ENCODE measurements at places on chromosomes 6 and 20.
A peak's percentile ranks its signal among the peaks of the same experiment; 100 is the strongest.

GRCh38 chr20:47718398-47718797, 66.9 kb downstream of the SULF2 start:
- H3K27me3 ChIP-seq: no peaks in the 10 kb centered on the region
- no peaks in the 10 kb centered on the region for H3K4me1 ChIP-seq
- no peak overlapping the region for H3K4me3 ChIP-seq
- DNase-seq: no peak
- H3K27ac ChIP-seq: no peak overlapping the region

GRCh38 chr6:84517741-84518530, 246.5 kb downstream of the TBX18 start:
- H3K27ac ChIP-seq: no peak overlapping the region
- no peak overlapping the region for H3K4me3 ChIP-seq
- DNase-seq: no peak

- no peak overlapping the region for H3K4me3 ChIP-seq
- no peaks in the 10 kb centered on the region for H3K36me3 ChIP-seq
- H3K27ac ChIP-seq: no peak overlapping the region
Observed at GRCh38 chr6:1296542-1296941, 15.4 kb upstream of the FOXQ1 start.

- H3K4me1 ChIP-seq: no peaks in the 10 kb centered on the region
- H3K4me3 ChIP-seq: no peak overlapping the region
- DNase-seq: no peak
- H3K27me3 ChIP-seq: no peaks in the 10 kb centered on the region
Observed at GRCh38 chr6:131226459-131227157, 91.3 kb downstream of the AKAP7 start.

DNA sequence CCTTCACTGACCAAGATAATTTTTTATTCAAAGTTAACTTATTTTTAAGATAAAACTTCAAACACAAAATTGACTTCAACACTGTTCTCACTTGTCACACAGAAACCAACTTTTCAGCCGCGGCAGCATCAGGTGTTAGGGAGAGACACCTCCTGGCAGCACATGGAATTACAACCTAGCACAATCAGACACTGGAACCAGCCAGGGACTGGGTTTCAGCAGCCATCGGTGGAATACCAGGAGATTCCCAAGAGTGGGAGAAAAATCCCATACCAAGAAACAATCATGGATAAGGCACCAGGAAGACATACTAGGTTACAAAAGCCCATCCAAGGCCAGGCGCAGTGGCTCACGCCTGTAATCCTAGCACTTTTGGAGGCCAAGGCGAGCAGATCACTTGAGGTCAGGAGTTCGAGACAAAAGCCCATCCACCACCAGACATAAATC, 70.0 kb downstream of the SNX5 start:
- H3K4me3 ChIP-seq: no peak overlapping the region
- H3K4me1 ChIP-seq: peaks cover 7% of the 10 kb centered on the region
- DNase-seq: peak; percentile 56
- H3K36me3 ChIP-seq: no peaks in the 10 kb centered on the region
- no peak overlapping the region for H3K27ac ChIP-seq
- H3K27me3 ChIP-seq: no peaks in the 10 kb centered on the region

DNA sequence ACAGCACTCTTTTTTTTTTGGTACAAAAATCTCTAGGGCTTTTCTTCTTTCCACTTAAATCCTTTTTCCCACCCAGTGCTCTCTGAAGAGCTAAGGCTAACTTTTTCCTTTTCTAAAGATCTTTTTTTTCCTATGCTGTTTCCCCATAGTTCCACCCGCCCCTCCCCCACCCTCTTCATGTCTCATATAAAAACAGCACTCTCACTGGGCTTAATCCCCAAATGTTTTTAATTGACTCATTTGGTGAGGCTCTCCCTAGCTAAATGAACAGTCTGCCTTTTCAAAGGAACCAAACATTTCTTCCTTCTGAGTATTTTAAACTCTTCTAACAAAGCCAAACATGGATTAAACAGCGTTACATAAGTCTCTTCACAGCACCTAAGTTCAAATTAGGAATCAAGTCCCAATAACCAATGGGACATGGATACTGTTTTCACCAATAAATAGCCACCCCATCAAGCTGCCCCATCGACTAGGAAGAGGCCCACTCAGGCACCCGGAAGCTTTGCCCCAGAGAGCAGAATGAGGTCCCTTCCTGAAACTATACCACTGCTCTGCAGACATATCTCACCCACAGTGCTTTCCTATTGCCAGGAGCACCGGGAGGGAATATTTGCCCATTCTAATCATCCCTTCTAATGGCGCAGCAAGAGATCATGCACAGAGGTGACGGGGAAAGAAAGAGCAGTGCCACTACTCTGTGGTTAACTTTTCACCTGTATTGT, 63.7 kb downstream of the ATXN1 start:
- no peaks in the 10 kb centered on the region for H3K27me3 ChIP-seq
- H3K4me1 ChIP-seq: 0 out of 2 replicates have a peak, but pooled peaks cover 7% of the 10 kb centered on the region
- DNase-seq: no peak
- H3K4me3 ChIP-seq: no peak overlapping the region
- no peaks in the 10 kb centered on the region for H3K36me3 ChIP-seq
- H3K27ac ChIP-seq: no peak overlapping the region

GRCh38 chr20:37295001-37295400, 5.5 kb downstream of the MANBAL start:
- H3K27ac ChIP-seq: peak overlapping the region; percentile 86
- peaks cover 2% of the 10 kb centered on the region for H3K36me3 ChIP-seq
- H3K4me3 ChIP-seq: peak overlapping the region; percentile 32
- peak; percentile 94 for DNase-seq
- H3K4me1 ChIP-seq: peaks cover 65% of the 10 kb centered on the region
- no peaks in the 10 kb centered on the region for H3K27me3 ChIP-seq

GRCh38 chr6:36526066-36526465, 21.2 kb downstream of the STK38 start:
- no peak overlapping the region for H3K27ac ChIP-seq
- H3K27me3 ChIP-seq: no peaks in the 10 kb centered on the region
- H3K4me3 ChIP-seq: no peak overlapping the region
- H3K4me1 ChIP-seq: no peaks in the 10 kb centered on the region

DNA sequence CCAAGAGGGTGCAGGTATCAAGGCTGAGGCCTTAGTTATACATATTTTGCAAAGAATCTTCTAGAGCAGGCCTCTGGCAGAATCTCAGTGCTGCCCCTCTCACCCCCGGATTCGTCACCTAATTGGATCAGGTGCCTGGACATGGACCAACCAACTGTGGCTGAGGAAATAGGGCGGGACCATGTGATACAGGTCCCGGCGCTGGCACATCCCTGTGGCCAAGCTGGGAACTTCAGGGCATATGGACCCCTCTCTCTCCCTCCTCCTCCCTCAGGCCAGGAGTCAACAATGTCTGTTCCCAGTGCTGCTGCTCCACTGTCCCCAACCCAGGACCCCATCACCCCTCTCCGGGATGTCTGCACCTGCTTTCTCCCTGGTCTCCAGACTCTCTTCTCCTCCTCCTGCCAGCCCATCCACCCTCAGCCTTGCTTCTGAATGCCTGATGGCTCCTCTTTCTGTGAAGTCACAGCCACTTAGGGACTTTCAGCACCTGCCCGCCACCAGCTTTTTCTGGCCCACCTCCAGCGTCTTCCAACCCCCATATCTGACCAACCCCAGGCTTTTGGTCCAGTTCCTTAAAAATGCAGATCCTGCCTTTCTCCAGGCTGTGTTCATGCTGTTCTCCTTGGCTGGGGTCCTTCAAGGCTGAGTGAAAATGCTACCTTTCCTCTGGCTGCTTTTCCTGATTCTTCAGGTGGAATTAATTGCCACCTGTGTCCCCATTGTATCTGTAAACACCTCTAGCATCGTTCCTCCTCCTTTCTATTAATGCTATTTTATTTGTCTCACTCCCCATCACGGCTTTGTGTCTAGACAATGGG, 19.0 kb upstream of the MLN start:
- H3K27ac ChIP-seq: no peak overlapping the region
- H3K27me3 ChIP-seq: peaks cover 7% of the 10 kb centered on the region
- DNase-seq: peak; percentile 66
- no peaks in the 10 kb centered on the region for H3K4me1 ChIP-seq
- H3K4me3 ChIP-seq: no peak overlapping the region

DNA sequence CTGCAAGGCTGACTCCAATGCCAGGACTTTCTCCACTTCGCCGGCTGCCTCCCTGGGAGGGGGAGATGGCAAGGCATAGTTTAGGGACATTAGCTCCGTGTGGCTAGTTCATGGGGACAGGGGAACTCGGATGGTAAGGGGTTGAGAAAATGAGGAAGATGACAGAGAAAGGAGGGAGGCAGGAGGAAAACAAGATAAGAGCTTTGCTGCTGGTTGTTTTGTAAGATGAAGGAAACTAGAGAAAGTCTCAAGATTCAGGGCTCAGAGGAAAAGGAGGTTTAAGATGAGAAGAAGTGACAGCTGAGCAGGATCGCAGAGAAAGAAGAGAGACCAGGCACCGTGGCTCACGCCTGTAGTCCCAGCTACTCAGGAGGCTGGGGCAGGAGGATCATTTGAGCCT, 180.9 kb upstream of the RREB1 start:
- peaks cover 7% of the 10 kb centered on the region for H3K4me1 ChIP-seq
- no peak overlapping the region for H3K27ac ChIP-seq
- no peak overlapping the region for H3K4me3 ChIP-seq

Data from HCT116 (cell line).